RPMI8226 (cell line): ENCODE measurements at places on chromosomes 1 and 21.

GRCh38 chr1:183416850-183417771 is 1.1 kb downstream of the NMNAT2 start:
- no peak for DNase-seq

- DNase-seq, result no peak
Measured at GRCh38 chr21:33695813-33696212, 53.5 kb downstream of the ITSN1 start.

DNA sequence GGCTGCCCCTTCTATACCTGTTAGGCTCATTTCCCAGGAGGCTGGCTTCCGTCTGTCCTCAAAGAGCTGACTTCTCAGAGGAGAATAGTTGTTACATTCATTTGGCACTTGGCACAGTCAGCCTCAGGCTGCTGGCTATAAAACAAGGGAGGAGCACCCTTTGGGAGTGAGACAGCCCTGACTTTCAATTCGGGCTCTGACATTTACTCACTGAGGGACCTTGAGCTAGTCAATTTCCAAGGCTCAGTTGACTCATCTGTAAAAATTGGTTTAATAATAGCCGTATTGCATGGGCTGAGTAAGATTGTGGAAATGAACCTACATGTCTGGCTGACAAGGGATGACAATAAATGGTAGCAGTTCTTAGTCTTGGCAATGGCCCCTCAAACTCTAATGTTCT is 13.7 kb downstream of the ALX3 start:
- no peak for DNase-seq

DNA sequence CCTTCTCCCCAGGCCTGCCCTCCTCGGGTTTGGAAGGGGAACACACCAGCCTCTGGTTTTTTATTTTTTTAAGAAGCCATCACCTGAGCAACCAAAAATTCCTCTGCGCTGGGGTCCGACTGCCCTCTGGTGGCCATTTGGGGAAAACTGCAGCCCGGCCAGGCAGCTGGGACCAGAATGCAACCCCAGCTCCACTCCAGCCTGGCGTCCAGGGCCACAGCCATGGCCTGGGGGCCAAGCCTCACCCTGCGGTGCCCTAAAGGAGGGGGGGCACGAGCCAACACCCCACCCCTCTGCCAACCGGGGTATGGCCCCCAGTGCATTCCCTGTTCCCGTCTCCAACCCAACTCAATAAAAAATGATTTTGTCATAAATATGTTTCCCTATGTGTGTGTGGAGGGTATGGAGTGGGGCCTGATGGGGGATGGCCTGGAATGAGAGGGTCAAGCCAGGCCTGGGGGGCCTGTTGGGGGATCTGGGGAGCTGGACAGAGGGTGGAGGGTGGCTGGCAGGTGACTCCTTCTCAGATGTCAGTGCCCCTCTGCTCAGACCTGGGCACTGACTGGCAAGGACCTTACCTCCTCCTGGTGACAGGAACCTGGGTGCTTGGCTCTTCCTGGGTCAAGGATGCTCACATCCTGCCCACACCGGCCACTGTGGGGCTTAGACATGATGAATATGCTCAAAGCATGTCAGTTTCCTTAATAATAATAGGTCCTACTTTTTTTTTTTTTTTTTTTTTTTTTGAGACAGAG is 3.2 kb downstream of the GPR3 start:
- DNase-seq, result peak; percentile 87

- no peak for DNase-seq
Measured at GRCh38 chr1:147062956-147063355, 109.3 kb downstream of the PRKAB2 start.

DNA sequence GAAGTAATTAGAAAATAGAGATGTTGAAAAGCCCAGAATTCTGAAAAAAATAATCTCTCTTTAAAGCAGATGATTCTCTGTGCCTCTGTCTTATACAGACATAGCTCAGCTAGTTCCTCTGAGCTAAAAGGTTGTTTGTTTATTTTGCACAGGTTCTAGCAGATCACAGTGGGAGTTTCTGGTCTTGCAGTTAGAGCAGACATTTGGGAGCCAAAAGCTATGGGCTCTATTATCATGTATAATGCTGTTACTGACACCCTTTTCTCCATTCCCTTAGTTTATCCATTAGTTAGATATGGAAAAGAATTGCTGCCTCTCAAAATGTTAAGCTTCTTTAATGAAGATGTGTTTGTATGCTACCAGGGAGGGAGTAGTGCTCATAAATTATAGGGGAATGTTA is 20.5 kb upstream of the CD55 start:
- DNase-seq, result no peak

- DNase-seq, result no peak
Measured at GRCh38 chr1:34478515-34479076, 276.3 kb upstream of the GJB5 start.

DNA sequence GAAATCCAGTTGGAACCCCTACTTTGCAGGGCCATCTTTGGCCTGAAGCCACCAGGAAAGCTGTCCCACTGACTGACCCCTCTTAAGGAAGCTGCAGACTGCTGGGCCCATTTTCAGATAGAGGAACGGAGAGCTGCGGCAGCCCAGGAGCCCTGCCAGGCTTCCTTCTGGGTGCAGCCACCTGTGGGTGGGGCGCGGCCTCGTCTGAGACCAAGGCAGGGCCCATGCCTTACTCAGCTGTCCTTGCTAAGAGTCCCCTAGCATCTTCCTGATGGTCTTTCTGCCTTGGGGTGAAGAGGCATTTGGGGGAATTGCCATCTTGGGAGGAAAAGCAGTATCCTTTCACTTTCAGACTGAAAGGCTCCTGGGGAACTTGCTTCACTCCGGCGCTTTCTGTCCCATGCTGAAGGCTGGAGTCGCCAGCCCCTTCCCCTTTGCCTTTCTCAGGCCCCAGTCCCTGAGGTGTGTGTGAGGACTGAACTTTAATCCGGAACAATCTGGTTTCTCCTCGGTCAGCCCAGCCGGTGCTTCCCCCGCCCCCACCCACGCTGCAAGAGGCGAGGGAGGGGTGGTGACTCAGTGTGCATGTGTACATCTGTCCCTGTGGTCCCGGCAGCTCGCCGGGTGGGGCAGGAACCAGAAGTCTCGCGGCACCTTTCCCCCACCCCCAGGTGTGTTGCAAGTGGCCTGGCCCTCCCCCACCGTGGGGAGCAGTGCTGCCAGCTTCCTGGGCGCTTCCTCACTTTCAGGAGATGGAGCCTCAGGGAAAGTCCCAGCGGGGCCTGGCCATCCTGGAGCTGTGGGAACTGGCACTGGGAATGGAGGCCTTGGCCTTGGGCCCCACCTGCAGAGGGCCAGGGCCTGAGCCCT is 5.1 kb downstream of the ZC3H12A start:
- DNase-seq, result no peak

- no peak for DNase-seq
Measured at GRCh38 chr1:113675302-113675701, 84.0 kb downstream of the PHTF1 start.

DNA sequence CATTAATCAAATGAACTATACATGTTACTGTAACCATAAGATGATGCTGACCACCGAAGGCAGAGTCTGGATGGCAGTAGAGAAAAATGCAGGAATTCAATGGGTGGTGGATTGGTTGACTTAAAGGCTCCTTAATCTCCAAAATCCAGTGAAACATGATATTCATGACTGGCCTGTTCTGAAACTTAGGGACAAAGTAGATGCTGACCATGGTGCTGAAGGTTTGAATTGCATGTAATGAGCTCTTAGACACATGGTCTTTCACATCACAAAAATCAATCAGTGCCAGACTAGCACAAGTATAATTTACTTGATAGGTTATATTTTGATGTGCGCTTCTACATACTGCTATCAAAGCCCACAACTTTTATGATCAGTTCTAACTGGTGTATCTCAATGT is 30.9 kb upstream of the NTMT2 start:
- peak; percentile 19 for DNase-seq

DNA sequence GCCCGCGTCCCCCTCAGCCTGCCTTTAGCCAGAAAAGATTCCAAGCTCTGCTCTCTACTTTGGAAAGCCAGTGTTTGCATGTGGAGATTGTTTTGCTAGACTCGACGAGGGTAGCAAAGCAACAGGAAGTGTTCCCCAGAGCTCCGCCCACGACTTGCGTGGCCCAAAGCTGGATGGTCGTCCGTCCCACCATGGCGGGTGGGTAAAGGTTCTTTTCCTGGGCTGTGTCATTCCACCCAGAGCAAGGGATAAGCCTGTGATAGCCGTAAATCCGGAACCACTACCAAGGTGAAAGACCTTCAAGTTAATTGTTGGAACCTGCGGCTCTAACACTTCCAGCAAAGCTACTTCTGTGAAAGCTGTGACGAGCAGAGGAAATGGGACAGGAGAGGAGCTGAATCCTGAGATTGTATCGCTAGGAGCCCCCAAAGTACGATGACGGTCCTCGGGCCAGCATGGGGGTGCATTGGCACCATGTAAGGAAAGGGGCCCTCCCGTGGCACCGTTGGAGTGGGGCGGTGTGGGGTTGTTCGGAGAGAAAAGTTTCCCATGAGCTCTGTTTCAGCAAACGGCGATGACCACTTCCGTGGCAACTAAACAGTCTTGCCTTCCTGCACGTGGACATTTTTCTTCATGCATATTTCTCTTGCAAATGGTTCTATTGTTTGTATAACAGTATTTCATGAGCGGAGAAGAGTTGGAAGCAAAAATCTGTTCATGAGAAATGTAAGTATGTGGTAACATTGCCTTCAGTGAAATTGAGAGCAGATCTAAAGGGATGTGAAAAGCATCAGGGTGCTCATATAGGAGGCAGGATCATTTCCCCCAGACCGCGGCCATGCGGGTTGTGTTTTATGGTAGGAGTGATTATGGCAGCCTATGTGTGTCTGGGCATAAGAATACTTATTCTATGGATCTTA is 8.4 kb downstream of the MX2 start:
- no peak for DNase-seq

- DNase-seq, result no peak
Measured at GRCh38 chr1:244353551-244354091, 98.1 kb downstream of the ADSS2 start.

- no peak for DNase-seq
Measured at GRCh38 chr21:40689840-40690360, 157.1 kb downstream of the DSCAM start.

DNA sequence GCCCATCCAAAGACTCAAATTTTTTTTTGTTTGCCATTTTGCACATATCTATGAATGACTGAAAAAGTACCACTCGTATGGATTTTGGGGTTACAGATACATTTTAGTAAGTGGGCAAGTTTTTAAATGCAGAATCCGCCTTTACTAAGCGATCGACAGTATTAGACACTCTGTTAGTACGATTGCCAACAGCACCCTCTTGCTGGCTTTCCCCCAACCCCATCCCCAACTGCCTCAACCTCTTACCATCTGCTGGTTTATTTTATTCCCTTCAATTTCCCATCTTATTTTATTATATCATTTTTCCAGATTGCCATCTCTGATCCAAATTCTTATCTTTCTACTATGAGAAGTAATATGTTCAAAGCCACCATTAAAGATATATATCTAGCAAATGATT is 244.8 kb downstream of the LRRIQ3 start:
- DNase-seq, result no peak

- DNase-seq, result no peak
Measured at GRCh38 chr1:57605933-57606332, 182.1 kb upstream of the DAB1 start.
